ENCODE measurements at places on chromosomes 3 and 15. TPM values are rescaled to one million over a fixed set of nuclear protein-coding genes. Genes with fewer than 3 reads are reported as not detected.
A peak's percentile ranks its signal among the peaks of the same experiment; 100 is the strongest.

The ATP10A gene
- total RNA-seq, result 89.8 TPM

GRCh38 chr3:25648107-25648535 lies 16.6 kb downstream of the TOP2B start:
- no peak overlapping the region for H3K4me3 ChIP-seq
- no peaks in the 10 kb centered on the region for H3K27me3 ChIP-seq
- H3K36me3 ChIP-seq, result peaks cover 2% of the 10 kb centered on the region
- peak; percentile 40 for DNase-seq
- no peak overlapping the region for H3K27ac ChIP-seq

The SLC12A1 gene
- 0.85 TPM for total RNA-seq

DNA sequence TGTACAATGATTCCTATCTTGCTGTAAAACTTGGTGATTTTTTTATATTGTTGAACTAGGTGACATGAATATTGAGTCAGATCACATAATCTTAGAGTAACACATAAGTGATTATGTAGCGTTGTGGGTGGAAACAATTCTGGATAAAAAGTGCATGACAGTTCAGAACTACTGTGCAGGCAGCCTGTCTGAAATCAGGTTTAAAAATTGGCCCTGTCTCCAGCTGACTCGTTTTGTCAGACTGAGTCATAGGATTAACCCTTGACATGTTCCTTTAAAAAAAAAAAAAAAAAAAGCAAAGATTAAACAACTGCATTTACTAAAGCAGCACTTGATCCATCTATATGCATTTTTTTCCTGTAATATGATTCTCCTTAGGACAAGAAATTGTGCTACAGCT lies 160.0 kb upstream of the CGNL1 start:
- peak overlapping the region; percentile 5 for H3K4me3 ChIP-seq
- H3K27ac ChIP-seq, result no peak overlapping the region
- H3K36me3 ChIP-seq, result no peaks in the 10 kb centered on the region
- peaks cover 49% of the 10 kb centered on the region for H3K4me1 ChIP-seq
- no peaks in the 10 kb centered on the region for H3K27me3 ChIP-seq
- DNase-seq, result no peak

DNA sequence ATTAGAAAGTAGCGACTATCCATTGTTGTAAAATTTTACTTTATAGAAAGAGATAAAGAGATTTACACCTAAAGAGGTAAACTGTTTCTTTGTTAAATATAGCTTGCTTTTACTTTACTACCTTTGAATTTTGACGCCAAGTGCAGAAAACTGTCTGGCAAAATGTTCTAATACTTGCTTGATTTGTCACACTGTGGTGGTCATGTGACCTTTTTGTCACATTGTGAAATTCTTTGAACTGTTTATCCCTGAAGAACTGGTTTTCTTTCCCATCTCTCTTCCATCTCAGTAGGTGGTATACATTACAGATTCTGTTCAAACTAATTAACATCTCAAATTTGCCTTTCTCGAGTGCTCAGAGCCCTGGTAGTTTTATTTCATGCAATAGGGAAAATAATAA lies 327.4 kb downstream of the NAALADL2 start:
- H3K27ac ChIP-seq, result no peak overlapping the region
- no peaks in the 10 kb centered on the region for H3K36me3 ChIP-seq

DNA sequence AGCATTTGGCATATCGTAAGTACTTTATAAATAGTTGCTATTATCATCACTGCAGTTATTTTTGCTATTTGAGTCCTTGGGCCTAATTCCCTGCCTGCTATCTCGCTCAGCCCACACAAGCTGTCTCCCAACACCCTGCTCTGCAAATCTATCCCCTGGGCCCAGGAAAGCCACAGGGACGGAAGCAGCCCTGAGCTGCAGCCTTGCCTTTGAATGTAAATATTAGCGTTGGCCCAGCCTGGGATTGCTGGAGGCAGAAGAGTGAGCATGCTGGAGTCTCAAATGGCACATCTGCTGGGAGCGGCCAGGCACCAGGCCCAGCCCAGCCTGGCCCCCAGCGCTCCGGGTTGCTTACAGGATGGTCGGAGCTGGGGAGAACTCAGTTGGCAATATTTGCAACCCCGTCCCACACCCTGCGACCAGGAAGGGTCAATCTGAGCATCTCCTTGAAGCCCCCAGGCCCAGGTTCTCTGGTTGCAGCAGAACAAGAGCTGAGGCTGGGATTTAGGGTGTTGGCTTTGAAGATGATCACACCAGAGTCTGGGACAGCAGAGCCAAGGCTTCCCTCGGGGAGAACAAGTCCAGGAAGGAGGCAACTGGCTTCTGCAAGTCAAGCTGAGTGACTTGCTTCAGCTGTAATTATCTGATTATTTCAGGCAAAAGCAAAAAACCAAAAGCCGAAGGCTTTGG lies 529.6 kb downstream of the SHQ1 start:
- H3K27ac ChIP-seq, result no peak overlapping the region
- H3K36me3 ChIP-seq, result no peaks in the 10 kb centered on the region
- H3K27me3 ChIP-seq, result no peaks in the 10 kb centered on the region
- DNase-seq, result no peak

DNA sequence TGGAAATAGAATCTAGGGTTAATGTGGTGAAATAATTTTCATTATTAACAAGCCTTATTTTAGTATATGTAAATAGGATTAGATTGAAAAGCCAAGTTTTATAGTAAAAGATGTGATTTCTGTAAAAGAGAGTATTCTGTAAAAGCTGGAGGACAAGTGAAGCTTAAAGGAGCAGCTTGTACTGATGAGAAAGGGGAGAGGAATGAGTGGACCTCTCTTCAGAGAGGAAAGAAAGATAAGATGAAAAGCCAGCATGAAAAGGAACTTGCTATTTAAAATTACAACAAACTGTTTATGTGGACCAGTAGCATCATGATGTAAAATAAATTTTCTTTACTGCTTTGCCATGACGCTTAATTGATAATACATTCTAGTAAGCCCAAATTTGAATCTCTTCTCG lies 18.5 kb downstream of the ALCAM start:
- no peak overlapping the region for H3K27ac ChIP-seq
- DNase-seq, result no peak
- H3K4me1 ChIP-seq, result peaks cover 17% of the 10 kb centered on the region
- H3K4me3 ChIP-seq, result no peak overlapping the region
- H3K27me3 ChIP-seq, result no peaks in the 10 kb centered on the region

The COL6A5 gene
- total RNA-seq, result not detected

GRCh38 chr15:90956274-90957030 lies 1.8 kb downstream of the RCCD1 start:
- peak overlapping the region; percentile 67 for H3K27ac ChIP-seq
- peaks cover 16% of the 10 kb centered on the region for H3K36me3 ChIP-seq
- peaks cover 56% of the 10 kb centered on the region for H3K4me1 ChIP-seq
- peak overlapping the region; percentile 82 for H3K4me3 ChIP-seq
- H3K27me3 ChIP-seq, result no peaks in the 10 kb centered on the region
- no peak for DNase-seq

The SLC22A14 gene
- total RNA-seq, result not detected

The SLC4A7 gene
- 176 TPM for total RNA-seq

GRCh38 chr3:36688815-36689214 lies 75.5 kb downstream of the DCLK3 start:
- no peak overlapping the region for H3K27ac ChIP-seq
- H3K27me3 ChIP-seq, result no peaks in the 10 kb centered on the region
- DNase-seq, result no peak
- no peak overlapping the region for H3K4me3 ChIP-seq
- H3K36me3 ChIP-seq, result no peaks in the 10 kb centered on the region

- H3K27me3 ChIP-seq, result no peaks in the 10 kb centered on the region
- H3K4me3 ChIP-seq, result no peak overlapping the region
- no peaks in the 10 kb centered on the region for H3K36me3 ChIP-seq
- peaks cover 6% of the 10 kb centered on the region for H3K4me1 ChIP-seq
- no peak overlapping the region for H3K27ac ChIP-seq
Observed at GRCh38 chr3:12973827-12974226, 99.4 kb downstream of the IQSEC1 start.

DNA sequence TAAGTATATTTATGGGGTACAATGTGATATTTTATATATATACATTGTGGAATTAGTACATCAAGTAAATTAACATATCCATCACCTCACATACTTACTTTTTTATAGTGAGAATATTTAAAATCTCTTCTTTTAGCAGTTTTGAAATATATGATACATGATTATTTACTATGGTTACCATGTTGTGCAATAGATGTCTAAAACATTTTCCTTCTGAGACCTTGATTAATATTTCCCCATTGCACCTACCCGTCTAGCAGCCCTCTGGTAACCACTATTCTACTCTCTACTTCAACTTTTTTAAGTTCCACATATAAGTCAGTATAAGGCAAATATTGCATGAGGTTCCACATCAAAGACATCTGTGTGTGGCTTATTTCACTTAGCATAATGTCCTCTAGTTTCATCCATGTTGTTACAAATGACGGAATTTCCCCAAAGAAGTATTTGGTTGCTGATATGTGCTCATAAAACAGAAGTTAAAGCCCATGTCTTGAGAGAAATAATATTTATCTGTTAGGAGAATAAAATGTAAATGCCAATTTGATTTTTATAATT lies 29.6 kb upstream of the NFKBIZ start:
- no peaks in the 10 kb centered on the region for H3K27me3 ChIP-seq
- no peak overlapping the region for H3K4me3 ChIP-seq
- peaks cover 14% of the 10 kb centered on the region for H3K36me3 ChIP-seq
- H3K27ac ChIP-seq, result no peak overlapping the region

The ISLR gene
- 76.8 TPM for total RNA-seq

The RHOV gene
- not detected for total RNA-seq

Data from thoracic aorta (tissue), 2 donors.